ENCODE measurements at places on chromosomes 13 and 19. TPM values are rescaled to one million over a fixed set of nuclear protein-coding genes. Genes with fewer than 3 reads are reported as not detected.
A peak's percentile ranks its signal among the peaks of the same experiment; 100 is the strongest.

ZIC5 gene
- total RNA-seq = 29.0 TPM

KCNJ14 gene
- total RNA-seq = 0.69 TPM

ATP12A gene
- 0.28 TPM for total RNA-seq

FFAR2 gene
- total RNA-seq = not detected

PRR12 gene
- total RNA-seq = 3.2 TPM

- H3K27ac ChIP-seq = peak overlapping the region; percentile 89
- H3K4me1 ChIP-seq = peaks cover 19% of the 10 kb centered on the region
- no peaks in the 10 kb centered on the region for H3K27me3 ChIP-seq
- no peak for DNase-seq
- H3K36me3 ChIP-seq = no peaks in the 10 kb centered on the region
Measured at GRCh38 chr19:17404015-17404414, 1.4 kb downstream of the BST2 start.

DNA sequence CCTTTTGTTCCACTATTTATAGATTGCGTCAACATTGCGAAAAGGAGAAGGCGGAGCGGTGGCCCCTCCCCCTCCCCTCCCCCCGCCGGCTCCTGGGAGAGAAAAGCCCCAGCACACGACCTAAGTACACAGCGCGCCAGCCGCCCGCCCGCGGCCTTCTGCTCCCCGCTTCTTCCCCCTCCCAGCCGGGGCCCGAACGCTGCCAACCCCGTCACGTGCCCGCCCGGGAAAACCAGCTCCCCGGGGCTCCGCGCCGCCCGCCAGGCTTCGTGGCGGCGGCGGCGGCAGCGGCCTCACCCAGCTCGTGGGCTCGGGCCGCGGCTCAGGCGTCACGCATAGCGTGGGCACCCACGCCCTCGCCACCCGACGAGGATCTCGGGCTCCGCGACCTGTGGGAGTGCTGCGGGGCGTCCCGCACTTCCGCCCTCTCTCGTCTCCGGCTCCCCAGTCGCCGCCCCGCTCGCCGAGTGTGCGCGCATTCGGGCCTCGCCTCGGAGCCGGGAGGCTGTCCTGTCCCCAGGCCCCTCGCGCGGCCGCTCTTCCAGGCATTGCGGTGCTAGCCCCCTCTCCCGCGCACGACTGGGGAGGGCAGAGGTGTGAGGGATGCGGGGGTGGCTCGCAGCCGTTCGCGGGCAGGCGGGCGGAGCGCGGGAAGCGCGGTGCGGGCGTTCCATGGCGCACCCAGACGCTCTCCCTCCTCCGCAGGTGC lies 110.5 kb downstream of the KCNRG start:
- H3K4me3 ChIP-seq = peak overlapping the region; percentile 78
- H3K27ac ChIP-seq = no peak overlapping the region
- peaks cover 98% of the 10 kb centered on the region for H3K27me3 ChIP-seq
- DNase-seq = peak; percentile 88
- H3K4me1 ChIP-seq = peaks cover 33% of the 10 kb centered on the region

DNA sequence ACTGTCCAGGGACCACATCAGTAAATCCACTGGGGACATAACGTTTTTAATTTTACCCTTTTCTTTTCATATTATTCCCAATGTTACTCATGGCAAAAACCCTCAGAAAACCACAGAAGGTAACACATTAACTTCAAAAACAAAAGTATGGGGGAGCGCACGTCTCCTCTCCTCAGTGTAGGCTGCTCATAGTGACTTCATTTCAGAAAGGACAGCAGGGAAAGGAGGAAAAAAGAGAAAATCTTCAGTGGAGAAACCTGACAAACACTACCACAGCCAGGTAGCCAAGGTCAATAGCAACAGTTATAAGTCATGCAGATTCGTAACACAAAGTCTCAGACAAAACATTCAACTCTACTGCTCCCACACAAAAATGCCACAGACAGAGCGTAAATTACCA lies 21.4 kb downstream of the DZIP1 start:
- DNase-seq = no peak
- peaks cover 10% of the 10 kb centered on the region for H3K36me3 ChIP-seq
- H3K27me3 ChIP-seq = no peaks in the 10 kb centered on the region
- H3K4me3 ChIP-seq = no peak overlapping the region
- no peaks in the 10 kb centered on the region for H3K4me1 ChIP-seq

DNA sequence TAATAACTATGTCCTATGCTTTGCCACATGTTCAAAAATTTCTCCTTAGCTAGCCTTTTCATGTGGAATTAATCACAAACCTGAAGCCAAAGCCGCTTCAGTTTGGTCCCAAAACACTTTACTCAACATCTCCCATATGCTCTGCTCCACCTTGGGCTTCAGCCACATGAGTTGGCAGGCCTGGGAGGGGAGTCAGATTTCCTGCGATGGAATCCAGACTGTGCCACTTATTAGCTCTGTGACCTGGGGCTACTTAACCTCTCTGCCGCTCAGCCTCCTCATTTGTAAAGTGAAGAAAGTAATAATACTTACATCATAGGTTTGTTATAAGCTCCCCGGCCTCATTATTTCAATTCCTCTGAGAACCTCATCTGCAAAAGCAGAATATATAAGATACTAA lies 272.0 kb downstream of the LMO7 start:
- H3K27ac ChIP-seq = no peak overlapping the region
- H3K27me3 ChIP-seq = no peaks in the 10 kb centered on the region
- DNase-seq = peak; percentile 6
- H3K4me1 ChIP-seq = peaks cover 9% of the 10 kb centered on the region

DNA sequence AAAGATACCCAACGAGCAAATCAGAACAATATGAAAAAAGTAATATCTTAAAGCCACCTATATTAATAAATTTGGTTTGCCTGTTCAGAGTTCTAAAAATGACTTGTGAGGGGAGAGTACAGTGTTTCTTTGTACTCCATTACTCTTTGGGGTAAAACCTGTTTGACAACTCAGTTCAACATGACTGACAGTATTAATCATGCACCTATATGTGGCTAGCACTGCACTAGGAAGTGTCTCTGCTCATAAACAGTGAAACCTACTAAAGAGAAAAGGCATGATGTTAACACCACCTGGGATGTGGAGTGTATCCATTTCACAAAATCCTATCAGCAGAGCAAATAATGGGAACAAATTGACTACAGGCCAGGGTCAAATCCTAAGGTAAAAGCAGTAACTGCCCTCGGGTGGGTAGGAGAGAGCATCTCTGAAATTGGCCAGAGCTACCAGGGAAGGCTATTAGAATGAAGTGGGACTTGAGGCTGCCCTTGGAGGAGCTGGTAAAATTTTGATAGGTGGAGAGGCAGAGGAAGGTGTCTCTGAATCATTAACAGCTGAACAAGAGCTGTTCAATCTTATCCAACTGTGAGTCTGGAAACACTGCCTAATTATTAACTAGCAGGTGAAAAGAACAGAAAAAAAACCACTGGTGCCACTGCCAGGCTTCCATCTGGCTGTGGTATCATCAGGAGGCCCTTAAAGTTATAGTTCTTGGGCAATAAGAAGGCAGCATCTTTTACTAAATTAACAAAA lies 365.1 kb downstream of the DNAJC15 start:
- H3K27ac ChIP-seq = no peak overlapping the region
- no peak overlapping the region for H3K4me3 ChIP-seq
- H3K36me3 ChIP-seq = no peaks in the 10 kb centered on the region

DNA sequence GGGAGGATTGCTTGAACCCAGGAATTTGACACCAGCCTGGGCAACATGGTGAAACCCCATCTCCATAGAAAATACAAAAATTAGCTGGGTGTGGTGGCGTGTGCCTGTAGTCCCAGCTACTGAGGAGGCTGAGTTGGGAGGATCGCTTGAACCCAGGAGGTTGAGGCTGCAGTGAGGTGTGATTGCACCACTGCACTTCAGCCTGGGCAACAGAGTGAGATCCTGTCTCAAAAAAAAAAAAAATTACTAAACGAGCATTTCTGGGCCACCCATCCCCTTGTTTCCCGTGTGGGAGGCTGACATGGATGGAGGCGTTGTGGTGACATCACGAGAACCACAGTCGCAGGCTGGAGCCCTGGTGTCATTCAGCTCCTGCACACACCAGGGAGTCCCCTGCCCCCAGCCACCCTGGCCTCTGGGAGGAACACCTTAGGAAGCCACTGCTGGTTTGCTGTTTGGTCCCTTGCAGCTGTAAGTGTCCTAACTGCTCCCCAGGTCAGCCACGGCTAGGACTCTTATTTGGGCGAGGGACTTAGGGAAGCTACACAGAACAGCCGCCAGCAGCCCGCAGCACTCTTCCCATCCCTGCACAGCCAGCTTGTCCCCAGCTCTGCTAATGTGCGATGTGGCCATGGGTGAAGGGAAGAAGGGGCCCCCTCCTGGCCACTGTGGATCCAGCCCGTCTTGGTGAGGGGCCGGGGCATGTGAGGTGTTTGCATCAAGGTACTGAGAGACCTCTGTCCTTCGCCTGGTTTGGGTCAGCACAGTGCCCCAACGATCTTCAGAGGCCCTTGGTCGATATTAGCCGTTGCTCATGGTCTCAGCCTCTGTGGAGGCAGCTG lies 12.7 kb downstream of the NKPD1 start:
- no peak overlapping the region for H3K4me3 ChIP-seq
- no peaks in the 10 kb centered on the region for H3K36me3 ChIP-seq
- peaks cover 26% of the 10 kb centered on the region for H3K27me3 ChIP-seq
- H3K27ac ChIP-seq = no peak overlapping the region
- H3K4me1 ChIP-seq = no peaks in the 10 kb centered on the region

- DNase-seq = no peak
- no peak overlapping the region for H3K27ac ChIP-seq
- peak overlapping the region; percentile 67 for H3K4me3 ChIP-seq
- H3K4me1 ChIP-seq = peaks cover 13% of the 10 kb centered on the region
Measured at GRCh38 chr19:29664753-29665214, 477 bp upstream of the PLEKHF1 start.

DNA sequence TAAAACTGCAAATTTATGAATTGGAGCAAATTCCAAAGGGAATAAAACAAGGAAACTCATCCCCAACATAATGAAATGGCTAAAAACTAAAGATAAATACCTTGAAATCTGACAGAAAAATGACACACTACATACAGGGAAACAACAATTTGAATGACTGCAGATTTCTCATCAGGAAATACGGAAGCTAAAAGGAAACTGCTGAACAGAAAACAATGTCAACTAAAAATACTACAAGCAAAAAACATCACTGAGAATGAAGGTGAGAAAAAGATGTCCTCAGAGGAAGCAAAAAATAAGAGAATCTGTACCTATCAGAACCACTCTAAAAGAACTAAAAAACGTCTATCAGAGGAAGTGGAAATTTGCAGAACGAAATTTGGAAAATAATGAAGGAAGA lies 39.5 kb downstream of the ZSWIM9 start:
- H3K36me3 ChIP-seq = no peaks in the 10 kb centered on the region
- H3K4me3 ChIP-seq = no peak overlapping the region
- no peak for DNase-seq
- no peak overlapping the region for H3K27ac ChIP-seq
- H3K4me1 ChIP-seq = peaks cover 1% of the 10 kb centered on the region

- peaks cover 23% of the 10 kb centered on the region for H3K4me1 ChIP-seq
- no peak overlapping the region for H3K27ac ChIP-seq
- no peaks in the 10 kb centered on the region for H3K36me3 ChIP-seq
- peak; percentile 29 for DNase-seq
- no peaks in the 10 kb centered on the region for H3K27me3 ChIP-seq
- no peak overlapping the region for H3K4me3 ChIP-seq
Measured at GRCh38 chr13:31930901-31931522, 100.6 kb upstream of the FRY start.

DNA sequence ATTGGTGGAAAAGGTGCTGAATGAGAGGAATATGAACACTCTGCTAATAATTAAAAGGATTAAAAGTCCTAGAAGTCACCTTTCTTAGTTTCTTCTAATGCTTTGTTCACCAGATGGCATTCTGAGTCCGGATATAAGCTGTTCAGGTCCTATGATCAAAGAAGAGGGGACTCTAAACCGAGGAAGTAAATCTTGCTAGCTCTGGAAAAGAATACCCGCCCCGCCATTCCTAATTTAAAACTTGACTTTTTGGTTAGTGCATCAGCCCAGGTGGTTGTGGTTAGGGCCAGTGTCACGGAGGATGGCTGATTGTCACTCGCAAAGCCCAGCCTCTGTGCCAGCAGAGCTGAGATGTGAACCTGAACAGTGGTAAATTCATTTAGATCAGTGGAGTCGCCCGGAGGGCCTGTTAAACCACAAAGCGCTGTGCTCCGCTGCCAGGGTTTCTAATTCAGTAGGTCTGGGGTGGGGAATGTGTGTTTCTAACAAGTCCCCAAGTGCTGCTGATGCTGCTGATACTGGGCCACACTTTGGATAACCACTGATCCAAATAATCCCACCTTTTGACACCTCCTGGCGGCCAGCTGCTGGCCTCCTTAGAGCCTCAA lies 425.4 kb downstream of the DCT start:
- no peaks in the 10 kb centered on the region for H3K36me3 ChIP-seq
- no peaks in the 10 kb centered on the region for H3K27me3 ChIP-seq
- H3K4me1 ChIP-seq = peaks cover 2% of the 10 kb centered on the region

DNA sequence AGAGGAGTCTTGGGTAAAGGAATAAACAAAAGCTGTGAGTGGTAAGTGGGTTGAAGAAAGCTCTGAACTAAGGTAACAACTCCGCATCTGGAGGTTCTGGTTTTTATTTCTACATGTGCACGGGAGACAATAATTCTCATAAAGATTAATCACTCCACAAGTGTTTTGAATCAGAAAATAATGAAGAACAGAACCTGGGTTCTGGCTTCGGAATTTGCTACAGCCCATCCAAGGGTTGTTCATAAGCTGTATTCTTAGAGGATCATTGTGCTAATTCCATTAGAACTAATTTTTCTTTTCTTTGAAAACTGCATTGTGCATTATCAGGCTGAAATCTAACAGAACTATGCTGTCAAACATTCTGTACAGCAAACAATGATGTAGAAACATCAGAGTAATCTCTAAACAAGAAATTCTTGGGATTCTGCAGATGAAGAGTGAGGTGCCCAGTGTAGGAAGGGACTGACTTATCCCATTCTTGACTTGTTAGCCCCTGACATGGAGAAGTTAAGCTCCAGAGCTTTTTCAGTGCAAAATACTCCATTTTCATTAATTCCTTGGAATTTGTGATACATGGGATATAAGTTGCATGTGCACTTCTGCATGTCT lies 368.2 kb downstream of the COG6 start:
- no peak overlapping the region for H3K4me3 ChIP-seq
- H3K27me3 ChIP-seq = no peaks in the 10 kb centered on the region
- DNase-seq = no peak
- H3K4me1 ChIP-seq = no peaks in the 10 kb centered on the region
- H3K36me3 ChIP-seq = no peaks in the 10 kb centered on the region

- H3K27me3 ChIP-seq = no peaks in the 10 kb centered on the region
- DNase-seq = no peak
- no peak overlapping the region for H3K4me3 ChIP-seq
- H3K4me1 ChIP-seq = no peaks in the 10 kb centered on the region
- no peaks in the 10 kb centered on the region for H3K36me3 ChIP-seq
- H3K27ac ChIP-seq = no peak overlapping the region
Measured at GRCh38 chr13:36261011-36261410, 36.6 kb downstream of the CCDC169 start.

GRCh38 chr13:79681069-79681468 lies 200.1 kb downstream of the NDFIP2 start:
- H3K4me1 ChIP-seq = no peaks in the 10 kb centered on the region
- no peaks in the 10 kb centered on the region for H3K36me3 ChIP-seq
- no peak for DNase-seq
- no peak overlapping the region for H3K27ac ChIP-seq
- H3K4me3 ChIP-seq = no peak overlapping the region
